ENCODE measurements at places on chromosomes 6 and 20. TPM values are rescaled to one million over a fixed set of nuclear protein-coding genes. Genes with fewer than 3 reads are reported as not detected.

PPP1R16B gene
- not detected for total RNA-seq

PRPH2 gene
- total RNA-seq = 1.4 TPM

C6orf52 gene
- total RNA-seq = 0.75 TPM

GCM1 gene
- not detected for total RNA-seq

ZNF343 gene
- total RNA-seq = 5.0 TPM

OTOR gene
- not detected for total RNA-seq

ETV7 gene
- not detected for total RNA-seq

NEDD9 gene
- total RNA-seq = 4.5 TPM

RIPPLY2 gene
- total RNA-seq = not detected

PPIL6 gene
- total RNA-seq = 4.8 TPM

GRCh38 chr6:83711958-83712357 lies 3.1 kb upstream of the SNAP91 start:
- DNase-seq = no peak

DNA sequence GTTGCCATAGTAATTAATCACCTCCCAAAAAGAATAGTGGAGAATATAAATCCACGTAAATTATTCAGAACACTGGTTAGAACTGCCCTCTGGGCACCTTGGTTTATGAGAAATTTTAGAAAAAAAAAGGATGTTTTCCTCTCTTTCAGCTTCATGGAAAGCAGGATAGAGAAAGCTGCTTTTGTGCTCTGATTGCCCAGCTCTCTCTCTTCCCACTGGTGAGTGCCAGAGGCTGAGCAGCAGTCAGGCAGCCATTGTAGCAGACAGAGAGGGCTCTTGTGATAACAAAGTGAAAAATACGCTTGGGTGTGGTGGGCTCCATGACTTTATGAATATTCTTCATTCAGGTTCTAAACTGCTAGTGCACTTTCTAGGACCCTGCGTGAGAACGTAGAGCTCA lies 26.4 kb downstream of the SLC35F1 start:
- no peak for DNase-seq

DNA sequence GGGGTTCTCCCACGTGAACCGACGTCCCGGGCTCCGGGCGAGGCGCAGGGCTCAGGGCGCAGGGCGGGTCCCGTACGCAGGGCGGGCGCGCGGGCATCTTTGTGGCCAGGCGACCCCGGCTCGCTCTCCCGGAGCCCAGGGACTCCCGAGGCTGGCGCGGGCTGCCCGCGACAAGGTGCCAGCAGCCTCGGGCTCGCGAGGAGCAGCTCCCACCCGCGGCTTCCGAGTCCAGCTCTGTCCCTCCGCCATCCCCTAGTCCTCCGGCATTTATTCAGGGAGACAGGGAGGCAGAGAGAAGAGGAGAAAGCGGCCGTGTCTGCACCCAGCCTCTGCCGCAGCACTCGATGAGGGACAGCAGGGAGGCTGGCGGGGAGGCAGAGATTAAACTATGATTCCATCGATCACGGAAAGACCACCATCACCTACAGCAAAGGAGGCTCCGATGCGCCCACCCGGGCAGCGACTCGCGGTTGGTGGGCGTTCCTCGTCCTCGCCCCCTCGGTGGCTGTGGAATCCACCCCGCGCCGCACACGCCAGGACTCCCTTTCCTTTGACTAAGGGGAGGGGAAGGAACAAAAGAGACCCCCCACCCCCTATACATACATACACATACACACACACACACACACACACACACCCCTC lies 1.1 kb downstream of the RGS17 start:
- DNase-seq = peak; percentile 49

GRCh38 chr6:149938571-149939355 lies 3.1 kb upstream of the ULBP2 start:
- peak; percentile 13 for DNase-seq

DNA sequence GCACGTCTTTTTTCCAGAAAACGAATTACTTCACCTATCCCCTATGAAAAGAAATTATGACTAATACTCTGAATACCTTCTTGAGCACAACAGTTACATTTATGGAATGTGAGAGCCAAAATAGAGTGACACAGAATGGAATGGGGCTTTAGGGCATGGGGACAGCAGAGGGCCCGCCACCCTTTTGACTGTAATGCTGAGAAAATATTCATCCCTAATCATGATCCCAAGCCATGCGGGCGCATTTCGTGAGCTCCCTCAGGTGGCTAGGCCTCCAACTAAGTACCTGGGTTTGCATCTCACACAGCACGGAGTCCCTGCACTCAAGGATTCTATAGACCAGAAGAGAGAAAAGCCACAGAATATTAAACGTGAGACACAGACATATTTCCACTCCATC lies 212.6 kb downstream of the SOD2 start:
- DNase-seq = no peak

GRCh38 chr6:168155193-168155592 lies 76.2 kb upstream of the FRMD1 start:
- DNase-seq = no peak

GRCh38 chr6:16158943-16159557 lies 30.2 kb downstream of the MYLIP start:
- no peak for DNase-seq

GRCh38 chr6:79168695-79168980 lies 65.8 kb downstream of the HMGN3 start:
- no peak for DNase-seq

DNA sequence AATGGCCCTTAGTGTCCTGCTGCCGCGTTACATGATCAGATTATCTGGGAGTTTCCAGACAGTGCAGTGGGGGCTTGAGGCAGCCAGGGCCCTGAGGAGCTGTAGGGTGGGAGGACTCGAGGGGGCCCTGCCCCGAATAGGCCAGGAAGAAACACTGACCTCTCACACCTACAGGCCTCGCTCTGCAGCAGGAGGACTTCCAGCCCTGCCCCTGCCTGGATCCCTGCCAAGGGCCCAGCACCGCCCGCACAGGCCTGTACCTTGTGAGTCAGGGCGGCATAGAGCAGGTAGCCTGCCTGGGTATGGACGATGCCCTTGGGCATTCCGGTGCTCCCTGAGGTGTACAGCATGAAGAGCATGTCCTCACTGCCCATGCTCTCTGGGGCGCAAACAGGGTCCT lies 30.1 kb upstream of the APMAP start:
- DNase-seq = no peak

DNA sequence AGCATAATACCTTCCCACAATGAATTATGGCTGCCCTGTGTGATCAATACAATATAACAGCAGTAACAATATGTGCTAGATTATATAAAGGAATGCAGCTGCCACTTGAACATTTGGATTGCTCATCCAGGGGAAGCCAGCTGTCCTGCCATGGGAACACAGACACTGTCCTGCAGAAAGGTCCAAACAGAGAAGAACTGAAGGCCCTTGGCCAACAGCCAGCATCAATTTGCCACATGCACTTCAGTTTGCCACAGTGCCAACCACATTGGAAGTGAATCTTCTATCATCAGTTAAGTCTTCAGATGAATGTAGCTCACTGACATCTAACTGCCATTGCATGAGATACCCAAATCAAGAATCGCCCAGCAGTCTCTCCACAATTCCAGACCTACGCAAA lies 332.4 kb downstream of the PRKN start:
- DNase-seq = peak; percentile 23

DNA sequence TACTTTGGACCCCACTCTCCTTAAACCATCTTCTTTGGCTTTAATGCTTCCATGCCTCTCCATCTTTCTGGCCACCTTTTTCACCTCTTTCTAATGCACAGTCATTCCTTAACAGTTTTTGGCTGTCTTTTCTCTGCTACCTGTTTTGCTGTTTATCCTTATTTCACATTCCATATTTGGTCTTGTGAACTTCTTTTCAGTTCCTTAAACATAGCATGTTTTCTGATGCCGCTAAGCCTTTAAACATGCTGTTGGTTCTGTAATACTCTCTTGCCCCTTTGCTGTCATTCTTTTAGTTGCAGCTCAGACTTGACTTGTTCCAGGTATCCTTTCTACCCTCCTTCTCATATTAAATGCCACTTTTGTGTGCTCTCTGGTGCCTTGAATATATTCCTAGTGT lies 35.8 kb downstream of the TOP1 start:
- no peak for DNase-seq

DNA sequence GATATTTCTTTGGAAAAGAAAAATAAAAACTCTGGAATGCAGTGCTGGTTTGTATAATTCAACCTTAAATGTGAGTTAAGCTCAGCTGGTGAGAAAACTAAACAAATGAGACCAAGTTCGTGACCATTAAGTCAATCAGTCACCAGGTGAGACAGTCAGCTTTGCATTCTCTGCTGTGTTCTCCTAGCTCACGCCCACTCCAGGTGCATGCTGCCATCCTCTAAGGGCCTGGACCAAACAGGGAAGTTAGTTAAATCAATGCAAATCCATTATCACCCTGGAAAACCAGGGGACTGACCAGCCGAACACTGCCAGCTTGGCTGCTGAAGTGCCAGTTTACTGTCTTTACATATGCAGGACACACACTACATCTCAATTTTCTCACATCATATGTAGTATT lies 7.2 kb downstream of the TPBG start:
- no peak for DNase-seq

DNA sequence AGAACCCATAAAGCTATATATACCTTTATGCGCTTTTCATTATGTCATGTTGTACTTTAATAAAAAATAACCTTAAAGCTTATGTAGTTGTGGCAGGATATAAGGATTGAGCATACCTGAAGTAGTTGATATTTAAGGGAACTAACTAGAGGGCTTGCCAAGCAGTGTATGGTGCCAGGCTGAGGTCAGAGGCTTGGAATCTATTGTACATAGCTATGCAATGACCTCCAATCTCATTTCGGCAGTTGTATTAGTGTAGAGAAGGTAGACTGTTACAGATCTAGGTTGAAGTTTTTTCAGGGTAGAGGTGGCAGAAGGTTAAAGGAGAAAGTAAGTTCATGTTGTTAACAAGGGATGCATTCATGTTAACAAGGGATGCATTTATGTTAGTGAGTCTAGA lies 397.7 kb upstream of the HS3ST5 start:
- DNase-seq = no peak

DNA sequence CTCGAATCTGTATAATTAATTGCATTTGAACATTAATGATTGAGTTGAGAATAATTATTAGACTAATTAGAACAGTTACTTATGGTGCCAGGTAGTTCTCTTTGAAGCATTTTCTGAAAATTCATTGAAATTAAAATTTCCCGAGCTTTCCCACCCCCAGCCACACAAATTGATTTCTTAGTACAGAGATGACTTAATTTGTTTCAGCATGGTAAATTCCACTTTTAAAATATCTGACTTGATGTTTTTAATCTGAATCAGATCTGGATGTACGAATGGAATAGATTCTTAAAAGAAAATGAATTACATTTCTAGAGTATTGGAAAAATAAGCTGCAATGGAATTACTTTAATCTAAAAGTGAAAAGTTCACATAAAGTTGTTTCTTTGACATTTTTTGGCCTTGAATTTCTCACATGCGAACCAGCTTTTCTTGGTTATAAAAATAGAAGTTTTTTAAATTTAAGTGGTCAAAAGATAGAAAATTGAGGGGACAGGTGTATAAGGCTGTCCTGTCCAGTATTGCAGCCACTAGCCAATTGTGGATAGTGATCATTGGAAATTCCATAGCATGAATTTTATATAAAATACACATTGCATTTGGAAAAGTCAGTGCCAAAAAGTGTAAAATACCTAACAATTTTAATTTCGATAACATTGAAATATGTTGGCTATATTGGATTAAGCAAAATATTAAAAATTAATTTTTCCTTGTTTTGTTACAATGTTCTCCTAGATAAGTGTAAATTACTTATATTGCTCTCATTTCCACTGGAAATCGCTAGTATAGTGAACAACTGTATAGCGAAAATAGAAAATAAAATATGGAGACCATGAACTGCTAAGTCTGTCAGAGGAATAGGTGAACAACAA lies 102.9 kb downstream of the OR2B2 start:
- no peak for DNase-seq

- no peak for DNase-seq
Observed at GRCh38 chr20:40532103-40532502, 156.9 kb downstream of the MAFB start.

- no peak for DNase-seq
Observed at GRCh38 chr6:78157606-78158005, 504.8 kb downstream of the MEI4 start.

GRCh38 chr6:21961226-21961625 lies 335.6 kb downstream of the PRL start:
- DNase-seq = no peak

- no peak for DNase-seq
Observed at GRCh38 chr20:36018208-36018988, 50.0 kb downstream of the CNBD2 start.

GRCh38 chr6:149761438-149761837 lies 11.9 kb downstream of the PCMT1 start:
- no peak for DNase-seq

- peak; percentile 10 for DNase-seq
Observed at GRCh38 chr6:168078943-168079405, at the start of gene FRMD1. FRMD1 (minus strand) TSS chr6:168079212; CDS start chr6:168079094, 118 bp downstream.

- no peak for DNase-seq
Observed at GRCh38 chr6:10529231-10529801, 8.2 kb downstream of the GCNT2 start.

- DNase-seq = no peak
Observed at GRCh38 chr20:58763076-58763475, 70.5 kb downstream of the NPEPL1 start.

GRCh38 chr6:53615633-53616449 lies 49.7 kb downstream of the KLHL31 start:
- no peak for DNase-seq

DNA sequence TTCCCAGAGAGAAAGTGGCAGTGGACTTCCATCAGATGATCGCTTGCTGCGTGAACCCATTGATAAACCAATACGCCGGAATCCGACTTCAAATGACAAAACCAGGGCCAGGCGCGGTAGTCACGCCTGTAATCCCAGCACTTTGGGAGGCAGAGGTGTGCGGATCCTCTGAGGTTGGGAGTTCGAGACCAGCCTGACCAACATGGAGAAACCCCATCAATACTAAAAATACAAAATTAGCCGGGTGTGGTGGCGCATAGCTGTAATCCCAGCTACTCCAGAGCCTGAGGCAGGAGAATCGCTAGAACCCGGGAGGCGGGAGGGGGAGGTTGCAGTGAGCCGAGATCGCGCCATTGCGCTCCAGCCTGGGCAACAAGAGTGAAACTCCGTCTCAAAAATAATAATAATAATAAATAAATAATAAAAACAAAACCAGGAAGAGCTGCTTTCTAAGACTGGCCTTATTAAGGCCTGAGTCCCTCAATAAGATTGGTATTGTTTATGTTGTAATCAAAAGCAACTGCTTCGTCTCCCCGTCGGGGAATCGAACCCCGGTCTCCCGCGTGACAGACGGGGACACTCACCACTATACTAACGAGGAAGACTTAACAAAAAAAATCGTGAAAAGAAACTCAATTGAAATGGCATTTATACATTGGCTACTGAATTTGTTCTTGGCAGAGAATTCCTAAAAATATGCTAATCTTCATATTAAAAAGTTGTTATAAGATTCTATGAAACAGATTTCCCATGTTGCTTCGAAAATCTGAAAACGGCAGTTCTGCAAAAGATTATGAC lies 110.2 kb upstream of the ZNF184 start:
- DNase-seq = peak; percentile 47

DNA sequence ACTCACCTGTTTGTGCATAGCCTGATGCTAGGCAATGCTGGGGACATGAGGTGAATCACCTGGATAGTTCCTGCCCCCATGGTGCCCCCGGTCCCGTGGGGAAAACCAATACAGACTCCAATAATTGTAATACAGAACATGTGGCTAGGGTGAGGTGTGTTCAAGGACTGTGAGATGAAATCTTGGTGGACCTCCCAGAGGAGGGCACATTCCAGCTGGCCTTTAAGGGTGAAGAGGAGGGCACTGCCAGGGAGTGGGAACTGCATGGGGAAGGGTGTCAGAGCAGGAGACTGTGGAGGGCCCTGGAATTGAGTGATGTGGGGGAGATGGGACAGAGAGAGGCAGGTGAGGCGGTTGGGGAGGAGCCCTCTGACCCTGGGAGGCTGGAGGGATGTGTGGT lies 2.5 kb downstream of the COX4I2 start:
- DNase-seq = no peak

GRCh38 chr6:15399641-15400470 lies 154.0 kb downstream of the JARID2 start:
- DNase-seq = peak; percentile 86
